ENCODE measurements at places on chromosomes 11 and 22.

DNA sequence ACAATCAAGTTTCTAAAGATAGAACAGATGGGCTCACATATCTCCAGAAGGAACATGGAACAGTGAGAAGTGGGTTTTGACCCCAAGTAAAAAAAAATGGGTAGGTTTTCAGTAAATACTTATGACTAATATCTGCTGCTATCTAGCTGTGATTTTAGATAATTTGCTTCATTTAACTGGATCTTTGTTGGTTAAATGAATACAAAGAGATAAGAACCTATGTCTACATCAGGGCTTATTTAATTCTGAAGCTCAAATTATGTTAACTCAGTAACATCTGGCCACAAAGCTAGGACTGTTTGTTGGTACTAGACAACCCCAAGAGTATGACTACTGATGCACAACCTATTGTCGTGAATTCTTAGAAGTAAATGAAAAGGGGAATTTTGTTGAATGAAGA, 144.4 kb upstream of the SESN3 start:
- DNase-seq, result no peak

DNA sequence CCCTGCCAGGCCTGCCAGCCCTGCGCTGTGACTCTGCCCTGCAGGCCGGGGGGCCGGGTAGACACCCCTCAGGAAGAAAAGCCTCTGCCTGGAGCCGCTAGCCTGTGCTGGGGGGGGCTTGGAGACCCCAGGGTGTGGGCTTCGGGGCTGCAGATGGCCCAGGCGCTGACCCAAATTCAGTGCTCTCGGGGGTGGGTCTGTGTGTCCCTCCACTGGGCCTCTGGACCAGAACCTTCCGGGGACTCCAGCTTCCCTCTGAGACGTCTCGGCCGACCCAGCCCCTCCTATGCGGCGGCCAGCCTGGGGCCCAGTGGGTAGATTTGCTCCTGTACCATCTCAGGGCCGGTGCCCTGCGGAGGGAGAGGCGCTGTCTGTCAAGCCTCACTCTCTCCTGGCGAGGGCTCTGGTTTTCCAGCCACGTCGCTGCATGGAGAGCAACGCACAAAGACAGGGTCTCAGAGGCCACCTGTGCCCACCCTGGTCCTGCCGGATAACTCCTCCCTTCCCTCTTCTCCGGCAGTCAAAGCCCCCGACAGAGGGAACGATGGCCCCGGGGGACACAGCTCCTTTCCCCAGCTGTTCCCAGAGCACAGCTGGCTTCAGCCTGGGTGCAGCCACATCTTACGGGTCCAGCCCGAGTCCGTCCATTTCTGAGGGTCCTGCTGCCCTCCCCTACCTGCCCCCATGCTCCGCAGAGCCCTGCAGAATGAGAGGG, 40.1 kb upstream of the TOLLIP start:
- no peak for DNase-seq

GRCh38 chr11:134539285-134539684, 127.2 kb upstream of the B3GAT1 start:
- DNase-seq, result no peak

GRCh38 chr11:104380358-104380757, 216.4 kb upstream of the PDGFD start:
- DNase-seq, result no peak

DNA sequence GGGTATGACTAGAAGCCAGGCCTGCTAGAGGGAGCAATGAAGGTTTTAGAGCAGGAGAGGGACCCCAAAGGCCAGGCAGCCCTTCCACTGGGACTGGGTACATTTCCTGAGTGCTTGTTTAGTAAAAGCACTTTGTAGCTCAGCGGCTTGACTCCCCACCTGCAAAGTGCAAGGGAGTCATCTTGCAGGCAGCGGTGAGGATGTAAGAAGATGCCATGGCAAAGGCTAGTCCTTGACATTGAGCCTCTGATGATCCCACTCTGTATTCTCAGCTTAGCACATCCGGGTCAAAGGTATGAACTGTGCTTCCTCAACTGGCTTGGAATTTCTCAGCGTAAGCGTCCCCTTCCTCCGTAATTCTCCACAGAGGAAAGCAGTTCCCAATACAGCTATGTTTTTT, 3.1 kb upstream of the UBE2L3 start:
- no peak for DNase-seq

DNA sequence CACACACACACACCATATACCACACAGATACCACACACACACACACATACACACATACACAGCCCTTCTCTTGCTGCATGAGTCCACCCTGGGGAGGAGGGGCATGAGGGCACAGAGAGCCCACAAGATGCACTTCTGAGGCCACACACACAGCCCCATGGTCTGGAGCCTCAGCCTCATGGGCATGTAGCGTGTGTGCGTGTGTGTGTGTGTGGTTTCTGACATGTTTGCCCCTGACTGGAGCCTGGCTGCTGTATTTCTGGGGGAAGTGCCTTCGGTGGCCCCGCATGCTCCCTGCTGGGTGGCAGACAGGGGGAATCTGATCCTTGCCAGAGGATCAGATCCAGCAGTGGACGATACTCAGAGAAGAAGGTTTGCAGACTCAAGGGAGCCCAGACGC, 97.0 kb upstream of the PRR5 start:
- no peak for DNase-seq

GRCh38 chr11:18193010-18193409, 20.4 kb downstream of the MRGPRX4 start:
- no peak for DNase-seq

DNA sequence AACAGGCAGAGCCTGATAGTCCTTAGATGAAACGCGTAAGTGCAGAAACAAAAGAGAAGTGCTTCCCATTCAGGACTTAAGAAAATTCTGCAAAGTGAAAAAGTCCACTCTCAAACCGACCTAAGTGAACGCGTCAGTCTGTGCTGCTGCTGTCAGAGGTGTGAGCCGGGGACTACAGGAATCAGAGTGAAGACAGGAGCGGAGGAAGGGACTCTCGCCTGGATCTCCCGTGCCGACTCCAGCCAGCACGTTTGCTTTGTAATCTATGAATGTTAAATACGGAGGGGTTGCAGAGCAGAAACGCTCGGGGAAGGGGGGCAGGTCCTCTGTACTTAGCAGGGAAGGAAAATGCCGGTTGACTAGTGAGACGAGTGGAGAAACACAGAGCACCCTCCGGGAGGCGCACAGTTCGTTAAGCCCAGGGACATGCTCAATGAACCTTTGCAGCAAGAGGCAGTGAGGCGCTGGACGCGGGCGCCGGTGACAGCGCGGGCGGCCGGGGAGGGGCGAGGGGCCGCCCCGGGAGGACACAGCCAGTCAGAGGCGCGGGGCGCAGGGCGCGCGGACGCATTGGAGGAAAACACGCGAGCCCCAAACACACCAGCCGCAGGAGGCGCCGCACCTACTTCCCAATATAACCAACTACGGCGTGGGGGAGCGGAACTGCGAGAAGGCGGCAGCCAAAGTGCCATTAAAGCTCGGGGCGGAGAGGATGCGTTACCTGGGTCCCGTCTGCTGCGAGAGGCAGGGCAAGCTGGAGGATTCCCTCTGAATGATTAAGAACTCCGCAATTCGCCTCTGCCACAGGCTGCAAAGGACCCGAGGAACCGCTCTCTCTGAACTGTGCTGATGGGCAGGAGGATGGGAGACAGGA, at the start of gene CNTN5:
CNTN5 (plus strand) TSS at position 598 of the 874 bp plus-strand sequence.
- DNase-seq, result no peak

GRCh38 chr22:36027935-36028645, 534 bp downstream of the RBFOX2 start:
- DNase-seq, result no peak

DNA sequence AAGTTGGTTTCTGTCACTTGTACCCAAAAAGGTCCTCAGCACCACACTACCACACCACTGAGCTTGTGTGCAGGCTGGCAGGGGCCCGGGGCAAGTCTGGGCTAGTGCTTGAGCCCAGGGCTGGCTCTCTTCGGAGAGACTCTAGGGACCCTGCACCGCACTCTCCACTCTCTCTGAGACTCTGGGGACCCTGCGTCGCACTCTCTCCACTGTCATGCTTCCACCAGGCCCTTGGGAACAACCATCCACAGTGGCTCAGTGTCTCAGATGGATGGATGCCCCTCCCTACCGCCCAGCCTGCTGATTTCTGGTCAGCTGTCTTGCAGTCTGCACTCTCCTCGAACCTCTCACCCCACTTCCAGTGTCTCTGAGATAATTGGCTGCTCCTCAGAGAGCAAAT, 2.0 kb upstream of the SBF1 start:
- DNase-seq, result no peak

- no peak for DNase-seq
These were observed 58.6 kb downstream of the UVRAG start for GRCh38 chr11:75873417-75874221.

DNA sequence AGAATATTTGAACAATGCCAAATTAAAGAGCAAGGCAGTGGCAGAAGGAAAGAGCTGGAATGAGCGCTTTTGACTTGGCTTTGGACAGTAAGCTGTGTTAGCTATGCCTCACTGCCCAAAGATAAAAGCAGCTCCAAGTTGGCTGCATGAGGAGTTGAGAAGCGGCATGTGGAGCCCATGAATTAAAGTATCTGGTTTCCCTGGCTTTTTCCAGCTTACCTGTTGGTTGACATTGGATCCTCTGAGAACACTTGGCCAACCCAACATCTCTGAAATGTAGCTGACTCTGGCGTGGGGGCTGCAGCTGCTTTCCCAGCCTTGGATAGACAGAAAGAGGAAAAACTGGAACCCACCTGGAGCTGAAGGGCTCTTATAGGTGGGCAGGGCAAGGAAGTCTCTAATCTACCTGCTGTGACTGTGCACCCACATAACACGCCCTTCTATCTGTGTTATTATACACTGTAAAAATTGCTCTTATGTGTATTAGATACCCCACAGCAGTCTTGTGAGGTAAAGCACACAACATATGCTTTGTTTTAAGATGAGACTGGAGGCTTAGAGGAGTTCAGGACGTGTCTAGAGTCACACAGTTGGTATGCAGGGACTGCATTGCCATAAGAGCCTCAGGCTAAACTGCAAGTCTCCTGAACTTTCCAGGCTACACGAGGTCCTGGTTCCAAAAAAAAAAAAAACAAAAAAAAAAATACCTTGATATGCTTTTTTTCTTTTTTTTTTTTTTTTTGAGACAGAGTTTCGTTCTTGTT, 5.8 kb downstream of the UBASH3B start:
- DNase-seq, result no peak

DNA sequence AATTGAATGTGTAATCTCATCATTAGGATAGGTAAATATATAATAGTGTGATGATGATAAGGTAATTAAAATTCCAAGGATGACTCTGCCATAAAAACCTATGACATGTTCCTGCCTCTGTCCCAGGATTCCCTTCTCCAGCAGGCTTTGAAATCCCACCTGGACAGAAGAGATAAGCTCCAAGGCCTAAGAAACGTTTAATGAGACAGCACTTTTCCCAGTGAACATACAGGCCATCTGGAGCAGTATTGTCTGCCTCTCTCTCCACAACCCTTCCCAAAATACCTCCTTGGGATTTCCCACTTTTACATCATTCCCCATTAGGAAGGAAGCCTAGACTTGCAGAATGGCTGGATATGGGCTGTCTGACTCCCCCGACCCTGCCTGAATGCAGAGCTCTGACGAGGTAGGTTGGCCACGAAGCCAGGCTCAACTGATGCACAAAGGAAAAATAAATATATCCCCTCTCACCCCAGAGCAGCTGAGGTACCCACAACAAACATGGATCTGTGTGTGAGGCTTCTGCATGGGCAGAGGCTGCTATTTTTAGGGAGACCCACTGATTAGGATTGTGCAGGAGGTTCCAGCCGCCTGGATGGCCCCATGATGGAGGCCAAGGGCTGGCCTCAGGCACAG, 71.0 kb downstream of the TMPRSS5 start:
- DNase-seq, result no peak

GRCh38 chr22:24180316-24181087, 785 bp upstream of the SUSD2 start:
- no peak for DNase-seq

GRCh38 chr11:34036456-34036855, 15.1 kb upstream of the CAPRIN1 start:
- no peak for DNase-seq

- no peak for DNase-seq
These were observed 17.9 kb downstream of the ARHGEF12 start for GRCh38 chr11:120354068-120354467.

GRCh38 chr22:48857202-48857805, 970.4 kb downstream of the BRD1 start:
- no peak for DNase-seq

DNA sequence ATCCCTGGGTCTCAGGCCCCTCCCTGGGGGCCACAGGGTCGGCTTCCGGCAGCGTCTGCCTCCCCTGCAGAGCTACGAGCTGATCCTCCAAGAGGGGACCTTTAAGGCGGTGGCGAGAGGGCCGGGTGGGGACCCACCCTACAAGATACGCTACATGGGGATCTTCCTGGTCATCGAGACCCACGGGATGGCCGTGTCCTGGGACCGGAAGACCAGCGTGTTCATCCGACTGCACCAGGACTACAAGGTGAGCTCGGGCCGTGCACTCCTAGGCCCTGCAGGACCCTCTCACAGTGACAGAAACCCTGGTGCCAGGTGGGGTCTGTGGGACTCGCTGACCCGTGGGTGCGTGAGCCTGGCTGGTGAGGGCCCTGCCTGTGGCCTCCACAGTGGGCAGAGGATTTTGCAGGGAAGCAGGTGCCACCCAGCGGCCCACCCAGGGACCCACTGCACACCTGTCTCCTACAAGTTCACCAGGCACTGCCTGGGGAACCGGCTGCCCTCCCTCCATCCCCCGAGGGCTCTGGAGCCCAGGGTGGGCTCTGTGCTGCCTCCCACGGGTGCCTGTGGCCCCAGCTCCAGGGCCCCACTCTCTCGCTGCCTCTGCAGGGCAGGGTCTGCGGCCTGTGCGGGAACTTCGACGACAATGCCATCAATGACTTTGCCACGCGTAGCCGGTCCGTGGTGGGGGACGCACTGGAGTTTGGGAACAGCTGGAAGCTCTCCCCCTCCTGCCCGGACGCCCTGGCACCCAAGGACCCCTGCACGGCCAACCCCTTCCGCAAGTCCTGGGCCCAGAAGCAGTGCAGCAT, 13.7 kb downstream of the MUC5B start:
- no peak for DNase-seq

DNA sequence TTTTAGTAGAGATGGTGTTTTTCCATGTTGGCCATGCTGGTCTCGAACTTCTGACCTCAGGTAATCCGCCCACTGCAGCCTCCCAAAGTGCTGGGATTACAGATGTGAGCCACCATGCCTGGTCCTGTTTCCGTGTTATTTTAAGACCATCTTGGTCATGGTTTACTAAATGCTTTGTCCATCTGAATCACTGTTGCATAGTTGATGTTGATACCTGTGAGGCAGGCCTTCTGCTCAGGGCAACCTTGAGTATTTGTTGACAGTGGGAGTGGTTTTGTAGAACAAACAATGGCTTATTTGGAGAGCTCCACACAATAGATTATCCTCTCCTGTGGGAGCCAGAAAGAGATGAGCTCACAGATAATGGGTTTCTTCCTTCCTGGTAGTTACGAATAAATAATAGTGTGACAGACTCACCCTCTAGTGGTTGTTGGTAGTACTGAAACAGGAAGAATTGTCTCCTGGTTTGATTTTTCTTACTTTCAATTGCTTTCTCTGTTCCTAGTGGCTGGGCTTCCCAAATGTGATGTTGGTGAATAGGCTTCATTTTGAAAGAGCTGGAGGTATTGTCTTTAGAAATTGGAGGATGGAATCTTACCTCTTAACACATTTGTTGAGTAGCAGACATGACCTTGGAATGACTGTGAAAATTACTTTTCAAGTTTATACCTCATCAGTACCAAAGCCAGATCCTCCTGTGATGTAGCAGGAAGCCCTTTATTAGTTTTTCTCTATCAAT, 39.0 kb downstream of the CTNND1 start:
- peak; percentile 61 for DNase-seq

- DNase-seq, result no peak
These were observed 4.0 kb downstream of the KCNJ1 start for GRCh38 chr11:128862908-128863660.

- DNase-seq, result no peak
These were observed 237.8 kb downstream of the GRIK4 start for GRCh38 chr11:120749395-120749794.

GRCh38 chr11:130243816-130244215, 70.9 kb downstream of the ZBTB44 start:
- DNase-seq, result no peak
